ENCODE measurements at places on chromosomes 2 and 18.

DNA sequence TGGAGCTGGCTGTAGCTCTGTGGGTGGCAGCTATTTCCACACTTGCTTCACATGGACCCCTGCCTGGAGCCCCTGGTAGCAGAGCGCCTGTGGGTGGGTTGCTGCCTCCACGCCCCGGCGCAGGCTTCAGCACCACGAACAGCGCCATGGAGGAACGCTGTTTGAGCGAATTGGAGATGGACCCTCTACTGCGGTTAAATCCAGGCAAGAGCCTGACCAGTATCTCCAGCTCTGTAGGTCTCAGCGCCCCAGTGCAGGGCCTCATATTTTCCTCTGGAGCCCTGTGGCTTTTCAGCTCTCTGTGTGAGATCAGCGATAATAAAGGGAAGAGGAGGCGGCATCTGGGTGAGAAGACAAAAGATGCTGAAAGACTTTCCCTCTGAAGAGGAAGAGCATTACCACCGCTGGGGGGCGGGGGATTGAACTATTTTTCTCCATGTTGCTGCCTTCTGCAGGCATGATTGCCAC is 12.0 kb downstream of the ONECUT2 start:
- no peak for DNase-seq

DNA sequence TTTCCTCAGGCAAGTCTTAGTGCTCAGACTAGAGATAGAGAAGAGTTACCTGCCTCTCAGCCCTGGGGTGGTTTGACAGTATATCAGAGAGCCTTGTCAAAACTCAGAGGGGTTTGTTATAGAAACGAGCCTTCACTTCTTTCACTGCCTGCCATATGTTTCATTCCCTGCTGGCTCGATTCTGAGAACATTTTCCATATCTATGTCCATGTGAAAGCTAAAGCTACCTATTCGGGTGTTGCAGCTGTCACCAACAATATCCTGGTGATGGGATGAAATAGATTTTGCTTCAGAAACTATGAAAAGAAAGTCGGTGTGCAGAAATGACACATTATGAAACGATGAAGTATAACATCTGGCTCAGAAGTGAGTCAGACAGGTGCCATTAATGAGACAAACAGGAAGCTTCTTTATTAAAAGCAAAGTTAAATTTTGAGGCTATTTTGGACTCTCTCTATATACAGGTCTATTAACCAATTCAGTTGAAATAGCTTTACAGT is 56.1 kb upstream of the TANK start:
- no peak for DNase-seq

- no peak for DNase-seq
Observed at GRCh38 chr2:231764760-231765159, 16.3 kb downstream of the PDE6D start.

DNA sequence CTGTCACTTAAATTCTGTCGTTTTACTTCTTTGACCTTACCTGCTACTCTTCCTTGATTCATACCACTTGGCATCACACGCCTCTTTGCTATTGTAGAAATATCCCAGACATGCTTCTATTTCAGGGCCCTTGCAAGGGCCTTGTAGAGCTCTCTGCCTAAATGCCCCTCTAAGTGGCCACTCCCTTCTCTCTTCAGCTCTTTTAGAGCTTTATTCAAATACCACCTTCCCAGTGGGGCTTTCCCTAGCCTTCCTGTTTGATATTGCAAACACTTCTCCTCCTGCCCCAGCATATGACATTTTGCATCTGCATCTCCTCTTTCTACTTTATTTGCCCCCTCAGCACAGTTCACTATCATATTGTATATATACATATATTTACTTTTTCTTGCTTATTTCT is 54.0 kb downstream of the PELI1 start:
- DNase-seq: no peak

DNA sequence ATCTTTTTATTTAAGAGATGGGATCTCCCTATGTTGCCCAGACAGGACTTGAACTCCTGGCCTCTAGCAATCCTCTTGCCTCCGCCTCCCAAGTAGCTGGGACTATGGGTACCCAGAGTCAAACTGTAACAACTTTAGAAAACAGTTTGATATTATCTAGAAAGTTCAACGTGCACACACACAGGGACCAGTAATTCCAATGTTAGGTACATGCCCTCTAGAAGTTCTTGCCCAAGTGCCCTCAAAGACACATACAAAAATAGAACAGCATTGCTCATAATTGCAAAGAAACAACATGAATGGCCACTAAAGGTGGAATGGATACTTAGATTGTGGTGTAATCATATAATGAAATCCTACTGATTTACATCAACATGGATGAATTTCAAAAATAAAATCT is 12.6 kb upstream of the LPIN2 start:
- no peak for DNase-seq

- DNase-seq: no peak
Observed at GRCh38 chr2:175233135-175233719, 51.7 kb upstream of the ATP5MC3 start.

DNA sequence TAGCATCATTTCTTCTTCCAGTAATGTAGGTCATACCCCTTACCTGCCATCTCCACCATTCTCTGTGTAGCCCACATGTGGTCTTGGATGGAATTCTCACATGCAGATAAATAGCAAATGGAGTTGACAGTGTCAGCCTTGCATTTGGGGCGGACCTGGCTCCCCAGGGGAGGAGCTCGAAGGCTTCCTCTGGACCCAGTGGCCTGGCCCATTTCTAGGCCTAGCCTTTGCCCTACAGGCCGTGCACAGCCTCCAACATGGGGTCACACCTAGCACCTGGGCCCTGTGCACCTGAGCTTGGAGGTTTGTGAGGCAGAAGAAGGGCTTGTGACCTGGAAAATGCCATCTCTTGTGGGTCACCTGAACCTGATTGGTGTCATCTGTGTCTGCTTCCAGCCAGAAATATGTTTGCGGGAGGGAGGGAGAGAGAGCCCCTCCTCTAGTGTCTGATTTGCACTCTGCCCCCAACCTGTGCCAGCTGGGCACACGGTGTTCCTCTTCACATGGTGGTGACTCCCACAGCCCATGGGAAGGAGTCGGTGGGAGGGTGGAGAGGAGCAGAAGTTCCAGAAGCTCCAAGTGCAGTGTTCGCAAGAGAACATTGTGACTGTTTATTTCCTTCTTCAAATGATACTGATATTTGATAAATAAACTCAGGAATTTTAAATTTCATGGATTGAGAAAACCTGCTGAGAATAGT is 33.0 kb downstream of the ITGB1BP1 start:
- DNase-seq: no peak

GRCh38 chr2:44358503-44358902 is 2.8 kb downstream of the PREPL start:
- peak; percentile 80 for DNase-seq

- DNase-seq: no peak
Observed at GRCh38 chr2:236968880-236969534, 116.7 kb upstream of the COPS8 start.

DNA sequence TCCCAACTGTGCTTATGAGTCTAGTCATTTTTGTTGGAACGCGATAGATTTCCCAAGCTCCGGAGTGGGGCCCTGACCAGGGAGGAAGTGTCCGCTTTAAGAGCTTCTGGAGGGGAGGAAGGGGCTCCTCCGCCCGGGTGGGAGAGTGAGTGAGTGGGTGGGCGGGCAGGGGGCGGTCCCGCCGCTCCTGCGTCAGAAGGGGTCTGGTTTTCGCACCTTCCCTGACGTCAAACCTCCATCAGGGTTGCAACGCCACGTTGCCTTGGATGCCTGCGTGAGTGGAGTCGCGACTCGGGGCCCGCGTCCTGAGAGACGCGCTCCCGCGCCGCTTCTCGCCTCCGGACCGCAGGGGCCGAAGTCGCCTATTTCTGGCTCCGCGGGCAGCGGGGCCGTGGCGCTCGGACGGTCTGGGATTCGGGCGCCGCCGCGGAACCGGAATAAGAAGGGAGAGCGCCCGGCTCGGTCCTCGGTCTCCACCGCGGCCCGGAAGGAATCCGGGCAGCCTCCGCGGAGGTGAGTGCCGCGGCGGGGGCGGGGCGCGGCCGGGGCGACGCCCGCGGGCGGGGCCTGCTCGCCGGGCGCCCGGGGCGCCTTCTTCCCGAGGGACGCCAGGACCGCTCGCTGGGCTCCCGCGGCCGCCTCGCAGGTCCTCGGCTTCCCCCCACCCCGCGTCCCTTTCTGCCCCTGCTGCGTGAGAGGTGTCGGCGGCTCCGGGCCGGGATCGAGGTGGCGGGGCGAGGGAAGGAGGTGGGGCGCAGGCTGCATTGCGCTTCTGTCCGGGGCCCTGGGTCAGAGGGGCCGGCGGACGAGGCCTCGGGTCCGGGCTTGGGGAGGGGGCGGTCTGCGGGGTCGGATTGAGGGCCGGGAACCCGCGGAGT is at the start of gene ZDBF2:
TSS of gene ZDBF2 (plus strand) at position 230 of the 878 bp plus-strand sequence. CDS start 7,187 bp downstream, outside the sequence.
- peak; percentile 51 for DNase-seq

DNA sequence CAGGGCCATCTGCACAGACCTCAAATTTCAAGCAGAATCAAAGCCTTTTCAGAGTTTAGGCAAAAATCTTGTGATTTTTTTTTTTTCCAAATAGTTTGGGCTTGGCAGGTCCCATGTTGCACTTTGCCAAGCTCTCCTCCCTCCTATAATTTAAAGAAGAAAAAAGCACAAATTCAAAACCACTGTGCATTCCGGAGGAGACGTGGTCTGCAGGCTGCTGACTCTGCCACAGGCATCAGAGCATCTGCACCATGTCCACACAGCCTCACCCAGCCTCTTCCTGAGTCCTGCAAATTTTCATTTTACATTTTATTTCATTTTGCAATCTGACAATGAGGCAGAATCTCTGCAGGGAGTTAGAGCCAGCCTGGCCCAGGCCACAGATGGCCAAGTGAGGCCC is 15.7 kb upstream of the GPC1 start:
- no peak for DNase-seq

GRCh38 chr18:78939105-78939504 is 40.5 kb upstream of the SALL3 start:
- no peak for DNase-seq

- DNase-seq: no peak
Observed at GRCh38 chr2:38248255-38248654, 128.8 kb downstream of the ATL2 start.

- DNase-seq: no peak
Observed at GRCh38 chr2:63614983-63615945, 26.5 kb downstream of the MDH1 start.

DNA sequence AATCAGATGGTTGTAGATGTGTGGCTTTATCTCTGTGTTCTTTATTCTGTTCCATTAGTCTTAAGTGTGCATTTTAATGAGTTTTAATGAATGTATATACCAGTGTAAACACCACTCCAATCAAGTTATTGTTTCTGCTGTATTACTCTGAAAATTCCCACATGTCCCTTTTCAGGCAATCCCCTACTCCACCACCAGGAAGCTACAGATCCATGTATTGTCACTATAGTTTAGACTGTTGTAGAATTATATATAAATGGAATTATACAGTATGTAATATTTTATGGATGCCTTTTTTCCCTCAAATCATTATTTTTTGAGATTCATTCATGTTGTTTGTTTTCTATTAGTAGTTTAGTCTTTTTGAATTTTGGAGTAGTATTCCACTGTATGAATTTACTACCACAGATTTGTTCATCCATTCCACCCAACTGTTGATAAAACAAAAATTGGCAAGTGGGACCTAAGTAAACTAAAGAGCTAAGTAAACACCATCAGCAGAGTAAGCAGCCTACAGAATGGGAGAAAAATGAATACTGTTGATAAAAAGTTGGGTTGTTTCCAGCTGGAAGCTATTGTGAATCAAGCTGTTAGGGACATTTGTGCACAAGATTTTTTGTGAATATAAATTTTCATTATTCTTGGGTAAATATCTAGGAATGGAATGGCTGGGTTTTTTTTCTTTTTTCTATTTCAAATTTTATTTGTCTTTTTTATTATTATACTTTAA is 262.0 kb downstream of the CAMKMT start:
- no peak for DNase-seq

DNA sequence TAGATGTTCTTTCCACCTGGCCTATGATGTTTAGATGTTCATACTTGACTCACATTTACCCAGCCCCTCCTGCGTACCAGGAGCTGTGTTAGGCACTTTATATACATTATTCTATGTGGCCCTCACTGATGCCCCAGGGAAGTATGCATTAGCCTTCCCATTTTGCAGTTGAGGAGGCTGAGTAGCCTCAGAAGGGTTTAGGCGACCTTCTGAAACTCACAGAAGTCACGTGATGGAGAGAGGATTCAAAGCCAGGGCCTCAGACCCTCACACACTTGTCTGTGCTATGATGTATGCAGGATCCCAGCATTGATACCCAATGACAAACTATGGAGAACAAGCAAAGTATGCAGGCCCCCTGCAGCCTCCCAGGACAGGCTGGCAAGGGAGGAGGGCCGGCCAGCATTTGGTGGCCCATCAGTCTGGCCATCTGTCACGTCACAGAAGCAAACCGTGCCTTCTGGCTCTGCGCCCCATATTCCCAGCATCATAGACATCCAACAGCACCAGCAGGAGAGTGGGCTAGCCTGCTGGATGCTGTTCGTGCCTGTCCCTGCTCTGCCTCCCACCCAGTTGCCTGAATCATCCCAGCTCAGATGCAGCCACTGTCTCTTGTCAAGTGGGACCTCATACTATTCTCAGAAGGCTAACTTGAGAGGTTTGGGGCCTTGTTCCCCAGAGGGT is 33.6 kb downstream of the EHD3 start:
- DNase-seq: no peak

- DNase-seq: no peak
Observed at GRCh38 chr2:99554238-99554637, 64.4 kb upstream of the REV1 start.

DNA sequence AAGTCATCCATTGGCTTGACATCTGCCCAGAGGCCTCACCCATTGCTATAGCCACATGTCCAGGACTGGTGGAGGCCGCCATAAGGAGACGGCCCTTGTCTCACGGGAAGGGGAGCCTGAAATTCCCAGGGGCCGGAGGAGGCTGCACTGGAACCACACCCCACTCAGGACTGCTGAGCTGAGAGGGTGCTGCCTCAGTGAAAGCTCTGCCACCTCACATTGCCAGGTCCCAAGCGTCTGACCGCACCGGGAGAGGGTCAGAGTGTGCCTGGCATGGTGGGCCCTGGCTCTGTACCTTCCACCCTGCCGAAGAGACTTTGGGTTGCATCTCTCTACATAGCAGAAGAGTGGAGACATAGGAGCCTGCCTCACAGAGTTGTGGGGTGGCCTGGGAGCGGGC is 134.1 kb upstream of the GLI2 start:
- DNase-seq: no peak

DNA sequence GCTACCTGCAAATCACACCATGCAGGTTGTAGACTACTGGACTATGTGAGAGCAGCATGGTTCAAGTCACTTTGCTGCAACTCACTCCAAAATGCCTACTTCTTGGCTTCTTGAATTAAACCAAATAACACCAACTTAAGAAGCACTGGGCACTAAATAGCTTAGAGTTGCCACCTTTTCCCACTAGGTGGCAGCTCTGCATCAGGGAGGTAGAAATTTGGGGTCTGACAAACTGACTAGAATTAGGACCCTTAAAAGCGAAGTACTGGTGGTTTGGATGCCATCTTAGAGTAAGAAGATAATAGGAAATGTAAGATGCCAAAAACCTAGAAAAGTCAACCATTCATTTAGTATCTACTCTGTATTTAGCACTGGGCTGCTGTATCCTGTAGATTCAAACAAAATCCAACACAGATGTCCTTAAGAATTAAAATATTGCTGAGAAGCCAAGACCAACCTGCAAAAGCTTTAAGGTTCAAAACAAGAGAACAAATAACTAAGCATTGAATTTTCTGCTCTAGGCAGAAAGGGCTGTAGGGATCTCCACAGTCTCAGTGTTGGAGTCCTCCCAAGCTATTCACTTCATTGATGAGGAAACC is 65.5 kb downstream of the CCBE1 start:
- no peak for DNase-seq
